Activated CD4-positive, alpha-beta T cell treated with anti-CD3 and anti-CD28 coated beads, Interleukin-2, amount 10 ng/mL, durations not matched to agents 24 days and 14 days (primary cell): ENCODE measurements at places on chromosomes 5 and 9. TPM values are rescaled to one million over a fixed set of nuclear protein-coding genes. Genes with fewer than 3 reads are reported as not detected.

The LHX2 gene
- total RNA-seq: not detected in 2 replicates

The PCDH12 gene
- 1.8 and 2.2 TPM in 2 replicates for total RNA-seq

The VPS13A gene
- total RNA-seq: 44.9 and 47.7 TPM in 2 replicates

The GABRP gene
- total RNA-seq: not detected in 2 replicates

The CDH12 gene
- not detected in 2 replicates for total RNA-seq

The VCP gene
- 335 and 343 TPM in 2 replicates for total RNA-seq

The QRFP gene
- not detected in 2 replicates for total RNA-seq

The NR2F1-AS1 gene
- total RNA-seq: not detected in 2 replicates

The BTNL8 gene
- total RNA-seq: 0.21 TPM in 1 of 2 replicates, not detected in the other

The SLC6A18 gene
- not detected in 2 replicates for total RNA-seq

The CBY3 gene
- 0.45 and 0.63 TPM in 2 replicates for total RNA-seq

The STK10 gene
- 87.9 and 91.1 TPM in 2 replicates for total RNA-seq

The CDX1 gene
- total RNA-seq: not detected in 2 replicates

The CREBRF gene
- 6.2 and 6.7 TPM in 2 replicates for total RNA-seq
